ENCODE measurements at places on chromosomes 4 and X.

GRCh38 chrX:70034646-70035045, 15.1 kb downstream of the AWAT2 start:
- no peak overlapping the region for H3K4me3 ChIP-seq
- no peaks in the 10 kb centered on the region for H3K27me3 ChIP-seq
- no peak overlapping the region for H3K27ac ChIP-seq
- no peaks in the 10 kb centered on the region for H3K4me1 ChIP-seq

GRCh38 chr4:140738139-140738538, 18.0 kb downstream of the TBC1D9 start:
- peaks cover 55% of the 10 kb centered on the region for H3K4me1 ChIP-seq
- no peak overlapping the region for H3K4me3 ChIP-seq
- no peak for DNase-seq
- no peaks in the 10 kb centered on the region for H3K27me3 ChIP-seq
- no peak overlapping the region for H3K27ac ChIP-seq
- peaks cover 2% of the 10 kb centered on the region for H3K36me3 ChIP-seq

DNA sequence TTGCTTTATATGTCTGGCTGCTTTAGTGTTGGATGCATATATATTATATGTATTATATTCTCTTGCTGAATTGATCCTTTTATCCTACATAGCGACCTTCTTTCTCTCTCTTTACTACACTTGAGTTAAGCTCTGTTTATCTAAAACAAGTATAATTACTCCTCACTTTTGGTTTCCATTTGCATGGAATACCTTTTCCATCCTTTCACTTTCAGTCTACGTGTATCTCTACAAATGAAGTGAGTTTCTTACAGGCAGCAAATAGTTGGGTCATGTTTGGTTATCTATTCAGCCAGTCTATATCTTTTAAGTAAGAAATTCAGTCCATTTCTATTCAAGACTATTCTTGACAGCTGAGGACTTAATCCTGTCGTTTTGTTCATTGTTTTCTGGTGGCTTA, 167.5 kb upstream of the USP38 start:
- DNase-seq, result no peak
- no peak overlapping the region for H3K4me3 ChIP-seq
- no peaks in the 10 kb centered on the region for H3K36me3 ChIP-seq
- H3K4me1 ChIP-seq, result no peaks in the 10 kb centered on the region
- no peak overlapping the region for H3K27ac ChIP-seq

DNA sequence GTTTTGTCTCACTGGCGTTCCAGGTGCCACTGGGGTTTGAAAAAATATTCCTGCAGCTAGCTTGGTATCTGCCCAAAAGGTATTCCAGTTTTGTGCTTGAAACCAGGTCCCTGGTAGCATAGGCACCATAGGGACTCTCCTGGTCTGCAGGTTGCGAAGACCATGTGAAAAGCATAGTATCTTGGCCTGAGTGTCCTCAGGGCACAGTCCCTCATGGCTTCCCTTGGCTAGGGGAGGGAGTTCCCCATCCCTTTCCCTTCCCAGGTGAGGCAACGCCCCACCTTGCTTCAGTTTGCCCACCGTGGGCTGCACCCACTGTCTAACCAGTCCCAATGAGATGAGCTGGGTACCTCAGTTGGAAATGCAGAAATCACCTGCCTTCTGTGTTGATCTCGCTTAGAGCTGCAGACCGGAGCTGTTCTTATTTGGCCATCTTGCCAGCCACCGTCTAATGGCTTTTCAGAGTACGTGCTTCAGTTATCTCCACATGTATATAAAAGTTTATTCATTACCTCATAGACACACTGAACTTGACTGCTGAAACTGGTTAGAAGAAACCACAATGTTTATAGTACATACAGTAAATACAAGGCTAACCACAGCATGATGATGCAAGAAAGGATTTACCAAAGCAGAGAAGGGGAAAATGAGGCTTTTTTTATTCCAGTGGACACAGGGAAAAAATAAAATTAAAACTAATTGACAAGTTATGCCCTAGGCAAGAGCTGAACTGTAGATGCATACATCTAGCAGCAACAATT, 10.6 kb downstream of the PBDC1 start:
- no peaks in the 10 kb centered on the region for H3K27me3 ChIP-seq
- H3K27ac ChIP-seq, result no peak overlapping the region
- peaks cover 33% of the 10 kb centered on the region for H3K36me3 ChIP-seq
- no peak for DNase-seq

DNA sequence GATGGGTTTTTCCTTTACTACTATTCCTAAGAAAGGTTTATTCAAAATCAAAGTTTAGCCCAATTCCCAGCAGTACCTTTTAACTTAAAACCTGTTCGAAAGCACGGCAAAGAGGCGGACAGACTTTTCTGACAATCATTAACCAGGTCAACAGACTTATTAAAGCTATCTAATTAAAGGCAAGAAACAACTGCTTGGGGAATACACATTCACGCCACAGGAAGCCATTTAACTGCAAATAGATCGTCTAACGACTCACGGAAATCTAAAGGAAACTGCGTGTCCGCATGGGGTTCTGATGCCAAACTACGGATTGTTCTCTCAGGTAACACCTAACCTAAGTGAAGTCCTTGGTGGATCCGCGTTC, 663 bp upstream of the USP53 start:
- H3K27me3 ChIP-seq, result no peaks in the 10 kb centered on the region
- peaks cover 34% of the 10 kb centered on the region for H3K4me1 ChIP-seq
- peak overlapping the region; percentile 96 for H3K27ac ChIP-seq

- H3K4me3 ChIP-seq, result no peak overlapping the region
- no peaks in the 10 kb centered on the region for H3K27me3 ChIP-seq
- no peak overlapping the region for H3K27ac ChIP-seq
- no peak for DNase-seq
- peaks cover 5% of the 10 kb centered on the region for H3K4me1 ChIP-seq
These were observed 295.1 kb downstream of the INPP4B start for GRCh38 chr4:142550965-142551364.

GRCh38 chr4:24382381-24382780, 202.0 kb downstream of the DHX15 start:
- H3K4me1 ChIP-seq, result peaks cover 3% of the 10 kb centered on the region
- no peak for DNase-seq
- no peaks in the 10 kb centered on the region for H3K36me3 ChIP-seq
- no peak overlapping the region for H3K27ac ChIP-seq

GRCh38 chrX:22575161-22575845, 302.6 kb downstream of the CBLL2 start:
- no peaks in the 10 kb centered on the region for H3K36me3 ChIP-seq
- H3K27me3 ChIP-seq, result peaks cover 3% of the 10 kb centered on the region
- H3K27ac ChIP-seq, result no peak overlapping the region
- peaks cover 14% of the 10 kb centered on the region for H3K4me1 ChIP-seq
- no peak overlapping the region for H3K4me3 ChIP-seq
- DNase-seq, result no peak

GRCh38 chr4:3523146-3523627, 9.0 kb downstream of the LRPAP1 start:
- H3K4me3 ChIP-seq, result no peak overlapping the region
- H3K36me3 ChIP-seq, result peaks cover 13% of the 10 kb centered on the region

DNA sequence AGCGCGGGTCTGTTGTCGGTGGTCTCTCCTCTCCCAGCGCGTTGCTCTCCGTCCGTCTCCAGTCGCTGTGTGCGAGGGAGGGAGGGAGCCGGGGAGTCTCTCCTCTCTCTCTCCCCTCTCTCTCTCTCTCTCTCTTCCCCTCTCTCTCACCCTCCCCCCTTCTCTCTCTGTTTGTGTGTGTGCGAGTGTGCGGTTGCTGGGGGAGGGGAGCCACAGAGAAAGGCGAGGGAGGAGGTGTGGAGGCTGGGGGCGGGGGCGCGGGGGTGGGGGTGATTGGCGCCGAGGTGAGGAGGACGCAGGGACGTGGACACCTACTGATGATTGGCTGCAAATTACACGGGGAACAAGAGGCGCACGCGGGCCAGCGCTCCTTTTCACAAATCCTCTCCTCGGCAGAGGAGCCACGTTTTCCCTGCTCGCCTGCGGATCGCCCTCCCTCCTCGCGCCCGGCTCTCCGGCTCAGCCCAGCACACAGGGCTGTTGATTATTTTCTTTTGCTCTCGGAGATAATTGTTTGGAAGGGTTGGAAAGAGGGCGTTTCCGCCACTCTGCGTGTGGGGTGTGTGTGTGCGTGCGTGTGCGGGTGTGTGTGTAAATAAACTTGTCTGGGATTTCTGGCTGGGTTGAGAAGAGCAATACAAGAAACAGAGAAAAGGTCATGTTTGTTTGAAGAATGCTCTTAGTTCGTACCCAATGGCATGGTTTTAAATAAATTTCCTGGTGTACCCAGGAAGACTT, at the start of gene CXXC4:
CXXC4 (minus strand) TSS at position 73 of the 738 bp plus-strand sequence. CDS start 3,092 bp downstream, outside the sequence.
- H3K4me1 ChIP-seq, result peaks cover 27% of the 10 kb centered on the region
- no peak for DNase-seq
- H3K4me3 ChIP-seq, result peak within 1 kb of the TSS; percentile 78
- H3K27ac ChIP-seq, result no peak within 1 kb of the TSS
- no peaks in the 10 kb centered on the region for H3K36me3 ChIP-seq

- peaks cover 33% of the 10 kb centered on the region for H3K4me1 ChIP-seq
- H3K27me3 ChIP-seq, result no peaks in the 10 kb centered on the region
- no peaks in the 10 kb centered on the region for H3K36me3 ChIP-seq
- H3K4me3 ChIP-seq, result peak within 1 kb of the TSS; percentile 77
- peak; percentile 84 for DNase-seq
- peak within 1 kb of the TSS; percentile 92 for H3K27ac ChIP-seq
These were observed at the start of gene RAB33A for GRCh38 chrX:130171446-130172126. Gene RAB33A, plus strand, starts transcription at chrX:130171962. Its CDS starts 101 bp downstream, at chrX:130172063.

GRCh38 chr4:116357758-116358157, 727.6 kb downstream of the TRAM1L1 start:
- no peak for DNase-seq
- H3K27ac ChIP-seq, result no peak overlapping the region
- no peaks in the 10 kb centered on the region for H3K4me1 ChIP-seq
- H3K4me3 ChIP-seq, result no peak overlapping the region
- peaks cover 2% of the 10 kb centered on the region for H3K27me3 ChIP-seq

- H3K4me3 ChIP-seq, result peak overlapping the region; percentile 85
- H3K27me3 ChIP-seq, result no peaks in the 10 kb centered on the region
- no peak for DNase-seq
These were observed 426 bp downstream of the PORCN start for GRCh38 chrX:48509245-48509590.

GRCh38 chrX:22666441-22666840, 333.3 kb upstream of the DDX53 start:
- no peaks in the 10 kb centered on the region for H3K36me3 ChIP-seq
- no peaks in the 10 kb centered on the region for H3K27me3 ChIP-seq
- no peaks in the 10 kb centered on the region for H3K4me1 ChIP-seq
- no peak overlapping the region for H3K27ac ChIP-seq
- H3K4me3 ChIP-seq, result no peak overlapping the region
- DNase-seq, result no peak

GRCh38 chr4:151939670-151940069, 178.9 kb upstream of the GATB start:
- no peak overlapping the region for H3K4me3 ChIP-seq
- no peaks in the 10 kb centered on the region for H3K4me1 ChIP-seq
- H3K27me3 ChIP-seq, result peaks cover 18% of the 10 kb centered on the region
- no peak overlapping the region for H3K27ac ChIP-seq

DNA sequence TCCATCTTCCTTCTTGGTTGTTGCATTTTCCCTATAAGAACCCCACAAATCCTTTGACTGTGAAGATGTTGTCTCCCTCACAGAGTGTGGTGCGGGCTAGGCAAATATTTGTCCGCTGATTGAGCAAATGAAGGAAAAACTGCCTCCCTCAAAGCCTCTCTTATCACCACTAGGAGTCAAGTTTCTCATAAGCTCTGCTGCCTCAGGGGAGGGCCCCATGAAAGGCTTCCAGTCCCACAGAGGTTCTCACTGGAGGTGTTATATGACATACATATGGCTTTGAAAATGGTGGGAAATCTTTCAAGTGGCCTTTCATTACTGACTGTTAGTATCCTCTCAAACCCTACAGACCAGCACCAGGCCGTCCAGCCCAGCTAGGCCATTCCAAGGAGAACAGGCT, 9.3 kb downstream of the VGLL1 start:
- no peaks in the 10 kb centered on the region for H3K36me3 ChIP-seq
- no peaks in the 10 kb centered on the region for H3K27me3 ChIP-seq
- no peak overlapping the region for H3K27ac ChIP-seq
- H3K4me3 ChIP-seq, result no peak overlapping the region
- DNase-seq, result no peak

GRCh38 chr4:139557556-139558110, 1.6 kb upstream of the SETD7 start:
- H3K27ac ChIP-seq, result no peak overlapping the region
- no peaks in the 10 kb centered on the region for H3K36me3 ChIP-seq
- H3K4me3 ChIP-seq, result peak overlapping the region; percentile 96
- H3K27me3 ChIP-seq, result peaks cover 9% of the 10 kb centered on the region

GRCh38 chrX:44422631-44423030, 79.2 kb upstream of the EFHC2 start:
- H3K4me1 ChIP-seq, result no peaks in the 10 kb centered on the region
- DNase-seq, result no peak
- peaks cover 2% of the 10 kb centered on the region for H3K27me3 ChIP-seq
- no peak overlapping the region for H3K4me3 ChIP-seq
- no peak overlapping the region for H3K27ac ChIP-seq
- H3K36me3 ChIP-seq, result no peaks in the 10 kb centered on the region

DNA sequence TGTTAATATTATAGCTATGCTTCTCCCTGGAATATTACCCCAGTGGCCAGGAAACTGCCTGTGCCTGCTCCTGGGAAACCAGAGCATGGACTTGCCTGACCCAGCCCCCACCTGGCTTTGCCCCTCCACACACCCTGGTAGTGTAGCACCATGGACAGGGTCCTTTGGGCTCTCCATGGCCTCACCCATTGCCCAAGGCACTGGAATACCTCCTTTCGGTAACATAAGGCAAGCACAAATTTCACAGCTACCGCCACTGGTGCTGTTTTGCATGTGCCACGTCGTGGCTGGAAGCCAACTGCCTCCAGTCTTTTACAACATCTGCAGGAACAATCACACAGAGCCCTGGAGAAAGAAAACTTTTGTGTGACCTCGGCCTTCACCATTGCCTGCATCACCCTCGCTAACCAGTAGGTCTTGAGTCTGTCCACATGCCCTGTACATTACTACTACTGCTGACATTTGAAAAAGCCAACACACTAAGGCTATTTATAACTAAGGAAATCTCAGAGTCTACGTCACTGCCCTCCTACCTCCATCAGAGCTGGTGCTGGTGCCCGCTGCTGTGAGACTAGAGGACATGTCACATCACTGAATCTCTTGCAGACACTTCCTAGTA, 47.7 kb downstream of the HPGD start:
- peaks cover 17% of the 10 kb centered on the region for H3K27me3 ChIP-seq
- no peak overlapping the region for H3K27ac ChIP-seq
- H3K4me3 ChIP-seq, result no peak overlapping the region
- H3K36me3 ChIP-seq, result no peaks in the 10 kb centered on the region
- H3K4me1 ChIP-seq, result no peaks in the 10 kb centered on the region

DNA sequence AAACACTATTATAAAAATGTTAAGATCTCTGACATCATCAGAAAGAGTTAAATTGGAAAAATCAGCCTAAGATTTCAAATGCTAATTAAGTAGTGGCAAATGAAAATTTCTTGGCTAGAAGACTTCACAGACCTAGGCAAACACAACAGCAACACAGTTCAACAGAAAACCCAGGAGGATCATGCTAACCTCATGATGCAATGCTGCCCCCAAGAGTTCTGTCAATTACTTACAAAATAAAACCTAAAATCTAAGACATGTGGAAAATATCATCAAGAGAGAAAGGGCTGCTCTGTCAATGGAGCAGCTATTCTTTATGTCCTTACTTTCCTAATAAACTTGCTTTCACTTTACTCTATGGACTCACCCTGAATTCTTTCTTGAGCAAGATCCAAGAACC, 21.0 kb downstream of the S100G start:
- H3K4me3 ChIP-seq, result no peak overlapping the region
- peaks cover 25% of the 10 kb centered on the region for H3K36me3 ChIP-seq
- peak; percentile 1 for DNase-seq
- peak overlapping the region; percentile 64 for H3K27ac ChIP-seq
- no peaks in the 10 kb centered on the region for H3K27me3 ChIP-seq

- H3K27ac ChIP-seq, result no peak overlapping the region
- H3K4me1 ChIP-seq, result peaks cover 5% of the 10 kb centered on the region
These were observed 55.3 kb downstream of the FHDC1 start for GRCh38 chr4:152991398-152991797.

Data from osteocyte (in vitro differentiated cells).